ENCODE measurements at places on chromosomes 5 and 9.

DNA sequence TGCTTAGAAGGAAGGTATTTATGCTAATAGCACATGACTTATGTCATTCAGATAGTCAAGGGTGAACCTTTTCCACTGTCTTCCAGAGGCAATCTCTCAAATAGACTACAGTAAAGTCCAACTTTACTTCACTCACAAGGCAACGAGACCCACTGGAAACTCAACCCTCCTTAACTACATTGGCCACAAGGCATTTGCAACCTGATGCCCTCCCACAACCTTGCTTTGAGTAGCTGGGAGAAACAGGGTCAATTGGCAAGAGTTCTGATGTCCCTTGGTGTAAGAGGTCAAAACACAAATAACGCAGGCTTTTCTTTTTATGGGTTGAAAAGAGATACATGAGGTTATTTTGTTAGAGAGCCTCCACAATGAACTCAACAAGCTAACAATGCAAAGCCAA, 6.1 kb downstream of the GAS1 start:
- no peak for DNase-seq

GRCh38 chr5:96790961-96791504, 16.7 kb downstream of the ERAP1 start:
- DNase-seq: no peak

GRCh38 chr5:103166706-103167105, 46.6 kb downstream of the PPIP5K2 start:
- no peak for DNase-seq

- no peak for DNase-seq
Measured at GRCh38 chr5:26329562-26330189, 708.7 kb downstream of the CDH9 start.

DNA sequence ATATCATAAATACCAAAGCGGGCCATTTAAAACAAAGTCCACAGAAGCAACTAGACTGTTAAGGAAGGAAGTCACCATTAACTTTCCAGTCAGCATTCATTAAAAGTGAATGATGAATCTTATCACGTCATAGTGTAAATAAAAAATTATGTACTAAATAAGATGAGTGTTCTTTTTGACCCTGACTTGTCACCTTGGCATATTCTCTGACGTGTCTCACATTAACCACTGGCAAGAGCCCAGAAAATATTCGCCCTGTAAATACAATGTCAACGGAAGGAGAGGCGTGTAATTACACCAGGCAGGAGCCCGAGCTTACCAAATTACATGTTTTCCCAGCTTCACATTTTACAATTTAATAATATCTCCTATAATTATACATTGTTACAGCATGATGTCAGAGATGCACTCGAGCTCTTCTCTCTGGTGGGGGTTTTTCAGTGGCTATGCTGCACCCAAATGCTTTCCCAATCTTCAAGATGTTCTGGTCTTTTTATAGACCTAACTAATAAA, 29.3 kb upstream of the UBE2QL1 start:
- no peak for DNase-seq

DNA sequence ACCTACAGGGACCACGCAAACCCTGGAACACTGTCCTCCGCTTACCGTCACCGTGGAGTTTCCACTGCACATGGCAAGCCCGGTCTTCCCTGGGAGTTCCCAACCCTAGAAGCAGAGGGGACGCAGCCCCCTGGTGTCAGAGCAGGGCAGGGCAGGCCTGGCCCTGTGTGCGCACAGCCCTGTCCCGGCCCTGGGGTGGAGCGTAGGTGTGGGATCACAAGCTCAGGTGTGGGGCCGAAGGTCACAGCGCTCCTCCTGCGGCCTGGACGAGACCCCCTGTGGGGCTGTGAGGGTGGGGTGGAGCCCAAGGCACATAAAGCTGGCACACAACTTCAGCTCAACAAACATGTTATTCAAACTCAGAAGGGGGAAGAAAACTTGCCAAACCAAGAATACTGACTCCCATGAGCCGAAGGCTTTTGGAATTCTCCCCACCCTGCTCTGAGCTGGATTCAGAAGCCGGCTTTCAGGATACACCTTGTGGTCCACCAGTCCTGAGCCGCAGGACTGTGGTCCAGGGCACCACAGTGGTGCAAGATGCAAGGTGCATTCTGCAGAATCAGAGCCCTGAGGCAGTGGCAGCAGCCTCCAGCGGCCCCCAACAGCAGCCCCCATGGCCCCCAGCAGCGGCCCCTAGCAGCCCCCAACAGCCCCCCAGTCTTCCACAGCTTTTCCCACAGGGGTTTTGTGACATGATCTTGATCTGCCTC, 11.8 kb upstream of the EXOC3 start:
- peak; percentile 40 for DNase-seq

DNA sequence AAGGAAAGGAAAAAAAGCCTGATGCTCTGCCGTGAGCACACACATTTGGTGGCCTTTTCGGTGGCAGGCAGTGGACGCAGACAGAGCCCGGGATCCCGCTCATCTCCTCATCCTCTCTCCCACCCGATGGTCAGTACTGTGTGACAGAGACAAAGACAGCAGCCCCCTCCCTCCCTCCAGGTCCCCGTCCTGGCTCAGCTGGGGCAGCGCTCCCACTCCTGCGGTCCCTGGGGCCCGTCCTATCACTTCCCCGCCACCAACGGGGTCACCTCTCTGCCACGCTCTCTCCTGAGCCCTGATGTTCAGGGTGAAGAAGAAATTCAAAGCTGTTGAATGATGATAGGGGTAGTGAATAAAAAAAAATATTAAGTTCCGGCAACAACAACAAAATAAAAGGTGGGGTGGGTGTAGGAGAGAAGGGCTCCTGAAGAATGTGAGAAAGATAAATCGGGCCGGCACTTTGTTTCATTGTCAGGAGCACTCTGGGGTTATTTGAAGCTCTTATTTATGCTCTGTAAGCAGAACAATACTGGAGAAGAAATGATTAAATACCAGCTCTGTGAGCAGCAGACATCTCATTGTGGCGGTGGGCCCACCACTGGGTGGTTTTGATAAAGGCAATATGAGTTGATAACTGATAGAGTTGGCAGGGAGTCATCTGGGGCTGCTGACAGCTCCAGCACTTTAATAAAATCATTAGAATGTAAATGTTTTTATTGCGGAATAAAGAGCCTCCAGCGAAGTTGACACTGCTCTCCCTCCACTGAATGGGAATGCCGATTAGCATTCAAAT, 417.7 kb downstream of the IRX1 start:
- DNase-seq: no peak

GRCh38 chr5:36939969-36940858, 63.6 kb downstream of the NIPBL start:
- DNase-seq: no peak

GRCh38 chr9:91937727-91938126, 12.3 kb downstream of the ROR2 start:
- no peak for DNase-seq

GRCh38 chr5:34656700-34657273, 659 bp downstream of the RAI14 start:
- DNase-seq: no peak

DNA sequence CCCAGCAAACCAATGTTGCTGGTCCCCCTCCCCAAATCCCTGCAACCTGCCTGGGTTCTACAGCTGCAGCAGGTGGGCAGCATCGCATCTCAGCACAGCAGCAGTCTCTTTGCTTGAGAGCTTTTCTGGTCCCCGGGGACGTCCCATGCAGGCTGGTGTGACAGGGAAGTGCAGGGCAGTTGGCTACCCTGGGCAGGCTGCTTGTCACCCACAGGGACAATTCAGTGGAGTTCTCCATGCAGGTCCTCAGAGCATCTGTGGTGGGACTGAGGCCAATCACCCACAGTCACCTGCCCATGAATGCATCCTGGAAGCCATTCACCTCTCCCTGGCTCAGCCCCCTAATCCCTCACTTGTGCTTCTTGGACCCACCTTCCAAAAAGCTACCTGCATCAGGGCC, 43.9 kb upstream of the SEMA4D start:
- DNase-seq: no peak

DNA sequence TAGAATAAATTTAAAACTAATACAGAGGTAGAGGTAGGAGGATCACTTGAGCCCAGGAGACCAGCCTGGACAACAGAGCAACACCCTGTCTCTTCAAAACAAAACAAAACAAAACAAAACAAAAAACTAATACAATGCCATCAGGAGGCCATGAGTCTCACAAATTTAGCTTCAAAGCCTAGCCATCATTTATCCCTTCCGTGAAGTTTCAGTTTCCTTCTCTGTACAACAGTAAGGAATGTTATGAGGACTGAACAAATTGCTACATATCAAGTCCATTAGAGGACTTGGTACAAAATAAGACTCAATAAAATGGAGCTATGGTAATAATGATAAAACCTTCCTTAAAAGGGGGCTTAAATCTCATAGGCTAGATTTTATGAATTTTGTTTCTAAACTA, 60.8 kb downstream of the MAPKAP1 start:
- DNase-seq: no peak

GRCh38 chr5:123855609-123856008, 343.6 kb downstream of the CSNK1G3 start:
- DNase-seq: no peak

GRCh38 chr9:15982182-15982581, 429.3 kb downstream of the CCDC171 start:
- DNase-seq: no peak

DNA sequence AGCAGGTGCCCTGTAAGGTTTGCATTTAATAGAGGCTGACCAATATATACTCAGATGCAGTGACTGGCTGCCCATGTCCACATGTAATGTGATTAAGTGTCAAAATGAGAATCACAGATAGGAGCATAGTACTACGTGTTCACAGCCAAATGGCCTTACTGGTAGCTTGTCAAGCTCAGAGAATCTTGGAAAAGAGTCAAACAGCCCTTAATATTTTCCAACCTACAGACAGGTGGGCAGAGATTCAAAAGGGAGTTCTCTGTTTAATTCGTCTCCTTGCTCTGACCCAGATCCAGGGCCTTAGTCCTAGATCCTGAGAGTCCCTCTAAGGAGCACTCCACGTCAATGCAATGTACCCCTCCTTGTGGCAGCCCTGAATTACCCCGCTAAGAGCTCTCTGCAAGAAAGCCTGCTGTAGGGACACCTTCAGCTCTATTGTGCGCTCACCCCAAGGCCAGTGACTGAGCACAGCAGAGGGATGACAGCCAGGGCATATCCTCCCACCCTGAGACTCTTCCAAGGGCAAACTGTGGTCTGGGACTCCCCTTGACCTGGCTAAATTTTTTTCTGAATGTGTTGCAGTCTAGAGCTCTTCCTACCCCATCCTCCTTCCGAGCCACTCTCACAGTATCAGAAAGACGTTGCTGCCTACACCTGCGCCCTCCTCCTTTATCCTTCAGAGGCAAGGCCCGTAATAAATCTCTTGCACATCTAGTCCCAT, 159.2 kb downstream of the SNCAIP start:
- no peak for DNase-seq

DNA sequence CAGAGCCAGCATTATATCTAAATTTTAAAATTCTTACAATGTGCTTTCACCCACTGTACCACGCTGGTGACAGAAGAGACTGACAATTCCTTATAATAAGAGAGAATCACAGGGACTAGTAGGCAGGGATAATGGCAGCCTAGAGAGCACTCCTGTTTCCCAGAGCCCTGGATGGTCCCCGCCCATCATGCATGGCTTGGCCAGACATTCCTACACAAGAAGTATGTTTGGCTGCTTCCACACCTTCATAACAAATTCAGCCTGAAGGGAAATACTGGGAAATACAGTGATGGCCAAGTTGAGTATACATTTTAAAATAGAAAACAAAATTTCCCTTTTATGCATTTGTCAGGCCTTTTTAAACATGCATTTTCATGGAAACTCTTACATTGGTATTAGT, 193.5 kb upstream of the ELL2 start:
- DNase-seq: no peak

- no peak for DNase-seq
Measured at GRCh38 chr5:150503977-150504620, 3.8 kb upstream of the NDST1 start.

GRCh38 chr5:35044649-35045048, 3.1 kb downstream of the AGXT2 start:
- no peak for DNase-seq

DNA sequence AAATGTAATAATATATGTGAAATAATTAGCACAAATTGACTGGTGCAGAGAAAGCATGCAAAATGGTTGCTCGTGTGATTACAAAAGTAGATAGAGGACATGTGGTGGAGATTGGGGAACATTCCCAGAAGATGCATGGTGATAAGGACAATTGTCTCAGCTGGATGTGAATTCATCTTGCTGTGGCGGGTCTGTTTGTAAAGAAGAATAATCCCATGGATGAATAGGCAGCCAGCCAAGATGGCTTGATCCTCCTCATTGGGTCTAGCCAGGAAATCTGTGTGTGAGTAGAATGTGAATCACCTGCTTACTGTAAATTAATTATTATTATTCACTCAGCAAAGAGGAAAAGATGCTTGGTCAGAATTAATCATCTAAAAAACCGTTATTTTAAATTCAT, 12.6 kb upstream of the DPYSL3 start:
- DNase-seq: no peak

- no peak for DNase-seq
Measured at GRCh38 chr5:175842951-175843793, 28.2 kb upstream of the CPLX2 start.
